ENCODE measurements at places on chromosomes 3 and 15. TPM values are rescaled to one million over a fixed set of nuclear protein-coding genes. Genes with fewer than 3 reads are reported as not detected.

DNA sequence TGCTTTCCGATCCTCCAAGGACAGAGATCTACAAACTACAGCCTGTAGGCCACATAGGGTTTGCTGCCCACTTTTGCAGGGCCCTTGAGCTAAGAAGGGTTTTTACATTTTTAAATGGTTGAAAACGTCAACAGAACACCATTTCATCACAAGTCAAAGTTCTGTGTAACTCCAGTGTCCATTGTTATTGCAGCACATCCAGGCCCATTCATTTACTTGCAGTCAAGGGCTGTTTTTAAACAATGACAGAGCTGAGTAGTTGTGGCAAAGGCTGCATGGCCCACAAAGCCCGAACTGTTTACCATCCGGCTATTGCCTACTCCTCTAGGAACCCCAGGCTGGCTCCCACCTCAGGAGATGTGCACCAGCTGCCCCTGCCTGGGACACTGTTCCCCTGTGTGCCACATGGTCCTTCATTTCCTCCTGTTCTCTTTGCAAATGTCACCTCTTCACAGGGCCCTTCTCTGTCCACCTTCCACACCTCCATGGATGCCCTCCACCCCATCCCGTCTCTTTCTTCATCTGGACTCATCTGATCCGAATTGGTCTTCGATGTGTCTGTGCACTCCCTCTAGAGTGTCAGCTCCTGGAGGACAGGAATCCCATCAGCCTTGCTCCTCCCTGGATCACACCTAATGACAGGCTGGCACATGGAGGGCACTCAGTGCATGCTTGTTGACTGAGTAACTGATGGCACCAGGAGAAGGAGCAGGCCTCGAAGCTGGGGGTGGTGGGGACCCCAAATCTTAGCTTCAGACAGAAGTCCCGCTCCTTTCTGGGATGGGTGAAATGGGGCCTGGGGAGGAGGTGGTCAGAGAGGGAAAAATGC lies 69.5 kb upstream of the IQSEC1 start:
- DNase-seq = no peak

GRCh38 chr15:98954411-98954810 lies 53.2 kb downstream of the PGPEP1L start:
- DNase-seq = peak; percentile 67

GRCh38 chr3:2870724-2871333 lies 239.3 kb downstream of the IL5RA start:
- peak; percentile 78 for DNase-seq

GRCh38 chr15:74383695-74384565 lies 16.5 kb upstream of the CYP11A1 start:
- peak; percentile 81 for DNase-seq

DNA sequence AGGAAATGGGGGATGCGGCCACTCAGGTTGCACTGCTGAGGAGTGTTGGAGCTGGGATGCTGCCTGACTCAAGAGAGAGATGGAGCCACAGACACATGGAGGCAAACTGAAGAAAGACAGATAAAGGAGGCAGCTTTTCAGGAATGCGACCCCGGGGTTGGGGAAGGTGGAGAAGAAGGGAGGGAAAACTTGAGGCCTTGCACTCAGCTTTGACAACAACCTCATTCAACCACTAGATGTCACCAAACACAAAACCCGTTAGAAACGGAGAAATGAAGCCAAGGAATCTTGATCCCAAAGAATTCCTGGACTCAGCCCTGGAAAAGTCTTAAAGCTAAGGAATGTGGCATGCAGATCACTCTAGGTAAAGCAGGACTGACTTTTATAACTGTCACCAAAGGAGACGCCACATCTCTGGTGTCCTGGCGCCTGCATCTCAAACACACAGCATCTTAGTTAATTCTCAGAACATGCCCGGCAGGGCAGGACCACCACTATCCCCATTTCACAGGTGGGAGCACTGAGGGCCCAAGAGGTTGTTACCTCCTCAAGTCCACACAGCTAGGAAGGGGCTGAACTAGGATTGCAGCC lies 59.6 kb upstream of the LMCD1 start:
- peak; percentile 79 for DNase-seq

DNA sequence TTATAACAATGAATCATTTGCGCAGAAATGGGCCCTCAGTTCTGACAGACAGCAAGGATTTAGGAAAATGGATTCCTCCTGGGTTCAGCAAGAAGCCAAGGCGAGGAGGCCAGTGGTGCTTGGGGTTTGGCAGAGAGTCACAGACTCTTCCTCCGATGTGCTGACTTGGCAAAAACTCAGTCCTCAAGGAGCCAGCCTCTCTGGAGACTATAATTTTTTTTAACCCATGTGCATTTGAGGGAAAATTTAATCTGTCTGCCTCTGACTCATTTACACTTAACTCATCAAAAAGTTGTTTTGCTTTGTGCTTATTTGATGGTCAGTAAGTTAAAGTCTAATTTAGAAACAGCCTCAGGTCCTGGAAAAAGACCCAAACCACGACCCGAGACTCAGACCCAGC lies 34.2 kb upstream of the SLC24A5 start:
- DNase-seq = peak; percentile 91

DNA sequence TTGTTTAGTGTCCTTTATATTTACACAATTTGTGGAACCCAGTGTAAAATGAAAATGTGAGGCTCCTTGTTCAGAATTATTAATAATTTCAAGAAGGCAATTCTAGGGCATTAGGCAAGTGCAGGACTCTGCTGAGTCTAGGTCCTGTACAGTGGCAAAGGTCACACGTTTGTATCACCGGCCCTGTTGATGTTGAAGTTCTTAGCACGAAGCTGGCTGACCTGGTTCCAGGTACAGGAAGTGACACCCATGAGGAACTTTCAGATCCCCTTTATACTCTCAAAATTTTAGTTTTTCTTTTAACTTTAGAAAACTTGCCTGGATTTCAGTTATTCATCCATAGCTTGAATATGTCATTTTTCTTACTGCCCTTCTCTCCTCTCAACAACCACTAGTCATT lies 349.4 kb downstream of the CNTN6 start:
- no peak for DNase-seq

GRCh38 chr3:148631124-148631903 lies 66.4 kb upstream of the AGTR1 start:
- DNase-seq = peak; percentile 12

DNA sequence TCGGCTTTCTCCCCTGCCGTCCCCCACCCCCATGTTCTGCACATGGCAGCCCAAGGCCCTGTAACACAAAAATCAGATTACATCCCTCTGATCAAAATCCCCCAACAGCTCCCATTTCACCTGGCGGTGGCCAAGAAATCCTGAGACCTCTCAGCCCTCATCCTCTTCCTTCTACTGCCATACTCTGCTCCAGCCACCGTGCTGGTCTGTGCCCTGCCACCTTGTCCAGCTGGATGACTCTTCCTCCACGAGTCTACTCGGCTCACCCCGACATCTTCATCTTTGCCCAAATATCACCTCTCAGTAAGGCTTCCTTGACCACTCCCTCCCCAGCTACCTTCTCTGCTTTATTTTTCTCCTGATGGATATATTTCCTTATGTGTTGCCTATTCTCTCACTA lies 3.1 kb downstream of the CCDC51 start:
- DNase-seq = no peak

DNA sequence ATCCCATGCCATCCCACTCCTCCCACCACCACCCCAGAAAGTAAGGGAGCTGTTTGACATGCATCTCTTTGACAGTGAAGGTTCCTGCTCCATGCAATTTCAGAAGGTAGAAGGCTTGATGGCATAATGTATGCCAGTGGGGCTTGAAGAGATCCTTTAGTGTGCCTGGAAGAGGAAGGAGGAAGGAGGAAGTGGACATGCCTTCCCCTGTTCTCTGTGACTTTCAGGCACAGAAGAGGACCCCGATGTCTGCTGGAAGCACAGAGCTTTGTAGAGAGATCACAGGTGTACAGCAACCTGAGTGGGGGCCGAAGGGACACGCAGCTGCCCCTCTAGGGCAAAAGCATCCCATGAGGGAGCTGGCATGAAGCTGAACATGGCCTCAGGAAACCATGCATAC lies 171.6 kb downstream of the CD47 start:
- no peak for DNase-seq

- DNase-seq = peak; percentile 18
Observed at GRCh38 chr3:26590919-26591484, 31.6 kb upstream of the LRRC3B start.

DNA sequence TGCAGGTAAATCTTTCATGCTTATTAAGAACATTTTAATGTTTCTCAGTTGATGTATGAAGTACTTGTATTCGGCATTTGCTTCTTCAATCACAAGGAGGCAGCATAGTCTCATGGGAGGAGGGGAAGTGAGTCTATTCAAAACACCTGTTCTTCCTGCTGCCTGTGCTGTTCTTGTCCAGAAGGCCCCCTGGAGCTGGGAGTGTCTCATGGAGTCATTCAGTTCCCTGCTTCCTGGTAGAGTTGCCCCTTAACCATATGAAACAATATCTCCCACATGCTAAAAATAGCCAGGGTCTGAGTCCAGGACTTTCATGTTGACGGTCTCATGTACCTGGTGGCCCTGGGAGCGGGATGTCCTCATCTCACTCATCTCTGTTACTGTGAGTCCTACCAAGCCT lies 15.5 kb upstream of the PPP1R2 start:
- DNase-seq = peak; percentile 80

- no peak for DNase-seq
Observed at GRCh38 chr3:104887069-104887468, 479.6 kb upstream of the ALCAM start.

DNA sequence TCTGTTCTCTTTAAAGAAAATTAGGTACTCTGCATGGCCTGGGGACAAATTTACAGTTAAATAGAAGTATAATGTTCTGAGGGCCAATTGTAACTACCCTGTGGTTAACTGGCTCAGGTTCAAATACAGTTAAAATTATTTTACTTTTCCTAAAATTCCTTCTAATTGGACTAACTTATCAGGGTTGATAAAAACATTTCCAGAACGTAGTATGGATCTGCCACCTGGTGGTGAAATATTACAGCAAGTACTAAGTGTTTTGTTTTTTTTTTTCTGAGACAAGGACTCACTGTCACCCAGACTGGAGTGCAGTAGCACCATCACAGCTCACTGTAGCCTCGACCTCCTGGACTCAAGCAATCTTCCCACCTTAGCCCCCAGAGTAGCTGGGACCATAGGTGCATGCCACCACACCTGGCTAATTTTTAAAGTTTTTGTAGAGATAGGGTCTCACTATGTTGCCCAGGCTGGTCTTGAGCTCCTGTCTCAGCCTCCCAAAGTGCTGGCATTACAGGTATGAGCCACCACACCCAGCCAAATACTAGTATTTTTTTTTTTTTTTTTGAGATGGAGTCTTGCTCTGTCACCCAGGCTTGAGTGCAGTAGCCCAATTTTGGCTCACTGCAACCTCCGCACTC lies 29.2 kb downstream of the NEO1 start:
- peak; percentile 75 for DNase-seq

DNA sequence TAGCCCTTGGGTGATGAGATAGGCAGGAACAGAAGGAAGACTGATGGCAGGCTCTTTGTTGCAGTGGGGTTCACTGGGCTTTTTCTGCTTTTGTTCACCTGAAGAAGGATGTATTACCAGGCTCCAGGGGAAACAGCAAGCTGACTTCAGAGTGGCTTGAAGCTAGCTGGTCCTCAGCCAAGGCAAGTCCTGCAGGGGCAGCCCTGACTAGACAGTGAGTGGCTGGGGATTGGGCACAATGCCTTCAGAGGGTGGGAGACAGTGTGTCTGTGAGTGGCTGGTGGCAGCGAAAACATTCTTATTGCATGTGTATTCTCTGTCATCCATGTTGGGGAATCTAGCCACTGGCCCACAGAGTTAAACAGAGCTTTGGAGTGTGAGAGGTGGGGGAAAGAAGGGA lies 2.3 kb upstream of the TEX264 start:
- no peak for DNase-seq

GRCh38 chr15:73959012-73959581 lies 32.8 kb downstream of the LOXL1 start:
- peak; percentile 30 for DNase-seq

GRCh38 chr15:57797568-57798267 lies 91.2 kb downstream of the POLR2M start:
- no peak for DNase-seq

DNA sequence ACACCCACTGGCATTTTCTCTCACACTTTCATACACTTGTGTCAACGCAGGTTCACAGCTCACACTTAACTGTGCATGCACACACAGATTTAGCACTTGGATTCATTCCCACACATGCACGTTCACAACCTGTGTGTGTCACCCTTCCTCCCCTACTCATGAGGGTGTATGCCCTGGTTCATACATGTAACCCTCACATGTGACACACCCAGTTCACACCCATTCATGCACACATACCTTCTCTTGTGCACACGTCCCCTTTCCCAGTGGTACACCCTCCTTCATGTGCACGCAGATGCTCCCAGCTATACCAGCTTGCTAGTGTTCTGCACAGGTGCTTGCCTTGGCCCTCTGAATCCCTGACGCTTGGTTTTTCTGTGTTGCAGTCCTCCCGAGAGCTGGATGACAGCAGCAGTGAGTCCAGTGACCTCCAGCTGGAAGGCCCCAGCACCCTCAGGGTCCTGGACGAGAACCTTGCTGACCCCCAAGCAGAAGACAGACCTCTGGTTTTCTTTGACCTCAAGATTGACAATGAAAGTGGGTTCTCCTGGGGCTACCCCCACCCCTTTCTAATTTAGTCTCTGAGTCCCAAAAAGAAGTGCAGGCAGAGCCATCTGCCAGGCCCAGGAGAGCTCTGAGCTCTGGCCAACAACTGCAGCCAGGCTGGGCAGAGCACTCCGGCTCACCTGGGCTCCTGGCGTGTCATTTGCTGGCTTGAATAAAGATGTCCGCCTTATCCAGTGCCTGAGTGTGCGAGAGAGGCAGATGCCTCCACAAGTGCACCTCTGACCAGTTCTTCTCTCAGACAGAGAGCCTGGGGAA lies 39.5 kb downstream of the GOLGA6A start:
- no peak for DNase-seq

GRCh38 chr15:95919460-95919859 lies 411.0 kb upstream of the NR2F2 start:
- no peak for DNase-seq

DNA sequence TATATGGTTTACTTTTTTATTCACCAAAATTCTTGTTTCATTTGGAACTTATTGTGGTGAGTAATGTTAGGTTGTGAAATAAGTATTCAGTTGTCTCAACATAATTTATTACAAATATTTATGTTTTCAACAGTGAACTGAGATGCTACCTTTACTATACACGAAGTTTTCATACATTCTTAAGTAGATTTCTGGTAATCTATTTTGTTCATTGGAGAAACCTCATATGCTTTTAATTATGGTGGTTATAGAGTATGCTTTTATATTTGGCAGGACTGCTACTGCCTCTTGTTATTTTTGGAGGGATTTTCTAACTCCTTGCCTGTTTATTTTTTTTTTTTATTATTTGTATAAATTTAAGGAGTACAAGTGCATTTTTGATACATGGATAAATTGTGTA lies 253.1 kb downstream of the NLGN1 start:
- DNase-seq = no peak

- no peak for DNase-seq
Observed at GRCh38 chr15:68345481-68345880, 67.9 kb downstream of the FEM1B start.

GRCh38 chr3:158731938-158732855 lies at the start of gene RARRES1:
Gene RARRES1, minus strand, starts transcription at chr3:158732457. Its CDS starts 42 bp downstream, at chr3:158732415.
- peak; percentile 54 for DNase-seq

- DNase-seq = no peak
Observed at GRCh38 chr3:135811651-135812050, 153.9 kb upstream of the PPP2R3A start.

The ABHD14A gene
- total RNA-seq = 16.3 TPM

The CLDND1 gene
- 160 TPM for total RNA-seq

The ARIH1 gene
- 16.8 TPM for total RNA-seq

The CPLX3 gene
- not detected for total RNA-seq

The GOLGA8R gene
- 1.6 TPM for total RNA-seq

The CYP8B1 gene
- 0.55 TPM for total RNA-seq

The IQCF5 gene
- not detected for total RNA-seq

The GBE1 gene
- 77.6 TPM for total RNA-seq

The BTLA gene
- 0.17 TPM for total RNA-seq

The TRPM1 gene
- total RNA-seq = not detected

The GOLGA6L9 gene
- 0.69 TPM for total RNA-seq
